Pancreas (tissue), 10 donors: ENCODE measurements at places on chromosomes 12 and 14.

DNA sequence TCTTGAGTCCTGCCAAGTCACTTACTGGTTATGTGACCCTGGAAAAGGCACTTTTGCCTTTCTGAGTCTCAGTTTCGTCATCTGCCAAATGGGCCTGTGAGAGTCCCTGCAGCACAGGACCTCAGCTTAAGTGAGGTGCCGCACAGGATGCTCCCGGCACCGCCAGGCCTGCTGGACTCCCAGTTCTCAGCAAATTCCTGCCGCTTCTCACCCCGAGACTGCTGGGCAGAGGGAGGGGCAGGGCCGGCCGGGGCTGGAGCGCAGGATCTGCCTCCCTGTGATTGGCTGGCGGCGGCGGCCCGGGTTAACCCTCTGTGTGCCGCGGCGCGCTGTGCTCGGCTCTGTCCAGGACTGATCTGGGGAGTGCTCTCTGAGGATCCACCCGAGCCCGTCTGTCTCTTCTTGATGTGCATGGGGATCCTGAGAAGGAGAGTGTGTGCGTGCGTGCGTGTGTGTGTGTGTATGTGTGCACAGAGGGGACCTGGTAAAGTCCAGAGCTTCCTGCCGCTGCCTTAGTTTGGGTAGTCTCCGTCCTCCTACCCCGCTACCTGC, 8.6 kb downstream of the SETD1B start:
- H3K4me1 ChIP-seq: peaks cover 28% of the 10 kb centered on the region
- DNase-seq: peak; percentile 86
- H3K36me3 ChIP-seq: peaks cover 29% of the 10 kb centered on the region
- peak overlapping the region; percentile 51 for H3K4me3 ChIP-seq
- H3K27me3 ChIP-seq: no peaks in the 10 kb centered on the region
- H3K27ac ChIP-seq: peak overlapping the region; percentile 30

DNA sequence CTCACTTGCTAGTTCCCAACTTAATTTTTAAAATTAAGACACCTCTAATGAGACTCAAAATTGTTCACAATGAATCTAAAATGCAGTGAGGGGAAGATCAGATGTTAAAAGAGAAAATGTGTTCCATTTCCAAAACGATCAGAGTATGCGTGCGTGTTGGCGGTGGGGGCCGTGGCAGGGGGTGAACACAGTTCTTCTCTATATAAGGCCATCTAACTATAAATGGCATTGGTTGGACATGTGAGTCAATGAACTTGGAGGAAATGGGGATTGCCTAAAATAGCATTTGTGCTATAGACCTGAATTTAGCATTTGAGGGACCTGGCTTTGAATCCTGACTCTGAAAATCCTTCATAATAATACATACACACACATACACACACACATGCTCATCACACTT, 149.4 kb downstream of the FOXN3 start:
- peaks cover 6% of the 10 kb centered on the region for H3K4me1 ChIP-seq
- H3K27ac ChIP-seq: no peak overlapping the region
- no peak overlapping the region for H3K4me3 ChIP-seq
- H3K27me3 ChIP-seq: no peaks in the 10 kb centered on the region
- H3K36me3 ChIP-seq: no peaks in the 10 kb centered on the region

DNA sequence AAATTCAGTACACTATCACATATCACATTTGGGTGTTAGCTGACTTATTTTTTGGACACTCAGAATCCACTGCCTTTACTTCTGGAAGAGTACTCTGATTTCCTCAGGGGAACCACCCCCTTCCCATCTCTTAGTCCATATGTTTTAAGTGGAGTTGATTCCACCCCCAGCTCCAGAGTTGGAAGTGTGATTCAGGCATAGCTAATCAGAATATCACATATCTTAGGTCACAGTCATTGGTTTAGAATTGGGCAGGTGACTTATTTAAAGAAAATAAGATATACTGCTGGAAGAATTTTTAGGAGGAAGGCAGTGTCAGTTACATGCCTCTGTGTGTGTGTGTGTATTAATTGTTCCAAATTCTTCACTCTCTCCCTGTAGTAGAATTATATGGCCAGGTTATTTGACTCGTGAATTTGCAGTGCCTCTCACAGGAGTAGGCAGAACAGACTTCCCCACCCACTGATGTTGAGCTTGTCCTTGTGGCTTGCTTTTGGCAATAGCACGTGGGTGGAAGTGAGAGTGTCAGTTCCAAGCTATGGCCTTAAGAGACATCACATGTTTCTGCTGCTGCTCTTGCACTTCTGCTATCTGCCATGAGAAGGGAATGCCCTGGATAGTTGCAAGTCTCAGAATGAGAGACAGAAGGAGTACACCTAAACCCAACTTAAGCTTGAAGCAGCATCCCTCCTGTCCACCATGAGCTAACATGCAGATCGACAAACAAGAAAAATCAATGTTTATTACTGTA, 6.4 kb upstream of the GAS2L3 start:
- no peak overlapping the region for H3K4me3 ChIP-seq
- no peaks in the 10 kb centered on the region for H3K36me3 ChIP-seq
- no peaks in the 10 kb centered on the region for H3K27me3 ChIP-seq
- no peaks in the 10 kb centered on the region for H3K4me1 ChIP-seq

DNA sequence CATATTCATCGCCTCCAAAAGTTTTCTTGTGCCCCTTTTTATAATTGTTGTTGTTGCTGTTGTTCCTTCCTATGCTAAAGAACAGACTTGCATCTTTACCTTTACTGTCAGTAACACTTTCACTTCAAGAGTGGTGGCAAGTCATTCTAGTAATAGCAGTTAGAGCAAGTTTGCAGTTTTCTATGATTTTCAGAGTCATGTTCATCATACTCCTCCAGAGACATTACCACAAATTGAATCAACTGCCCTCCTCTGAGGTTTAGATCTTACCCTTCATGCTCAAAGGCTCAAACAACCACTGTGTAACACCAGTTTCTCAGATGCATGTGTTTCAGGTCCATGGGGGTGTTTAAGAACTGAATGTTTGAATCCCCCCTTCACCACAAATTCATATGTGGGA, 763.4 kb downstream of the LRFN5 start:
- H3K4me1 ChIP-seq: no peaks in the 10 kb centered on the region
- H3K27me3 ChIP-seq: no peaks in the 10 kb centered on the region

DNA sequence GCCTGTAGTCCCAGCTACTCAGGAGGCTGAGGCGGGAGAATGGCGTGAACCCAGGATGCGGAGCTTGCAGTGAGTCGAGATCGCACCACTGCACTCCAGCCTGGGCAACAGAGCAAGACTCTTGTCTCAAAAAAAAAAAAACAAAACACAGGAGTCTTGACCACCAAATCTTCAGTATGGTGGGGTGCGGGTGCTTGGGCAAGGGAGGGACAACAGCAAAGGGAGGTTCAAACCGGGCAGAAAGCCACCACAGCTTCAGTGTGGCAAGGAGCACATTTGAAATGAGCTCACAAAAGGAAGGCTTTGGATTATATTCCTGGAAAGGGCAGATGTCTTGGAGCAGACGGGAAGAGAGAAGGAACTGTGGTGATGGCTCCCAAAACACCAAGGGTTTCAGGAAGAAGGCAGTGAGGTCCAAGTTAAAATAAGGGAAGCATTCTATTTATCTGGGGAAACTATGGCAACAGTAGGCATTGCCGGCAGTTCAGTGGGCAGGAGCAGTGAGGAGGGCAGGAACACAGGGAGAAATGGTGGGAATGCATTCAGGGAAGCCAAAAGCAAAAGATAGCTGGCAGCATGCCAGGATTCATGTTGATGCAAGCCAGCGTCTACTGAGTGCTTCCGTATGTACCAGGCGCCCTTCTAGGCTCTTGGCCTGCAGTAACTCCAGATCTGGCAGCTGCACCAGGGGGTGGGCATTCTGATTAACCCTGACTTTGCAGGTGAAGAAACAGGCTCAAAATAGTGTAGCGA, 51.0 kb upstream of the SRSF5 start:
- peaks cover 24% of the 10 kb centered on the region for H3K4me1 ChIP-seq
- no peaks in the 10 kb centered on the region for H3K27me3 ChIP-seq
- peak overlapping the region; percentile 28 for H3K27ac ChIP-seq
- DNase-seq: no peak
- H3K36me3 ChIP-seq: no peaks in the 10 kb centered on the region

- no peak for DNase-seq
- no peak overlapping the region for H3K4me3 ChIP-seq
- H3K4me1 ChIP-seq: no peaks in the 10 kb centered on the region
- no peak overlapping the region for H3K27ac ChIP-seq
These were observed 98.0 kb downstream of the KCNH5 start for GRCh38 chr14:62947301-62947700.

DNA sequence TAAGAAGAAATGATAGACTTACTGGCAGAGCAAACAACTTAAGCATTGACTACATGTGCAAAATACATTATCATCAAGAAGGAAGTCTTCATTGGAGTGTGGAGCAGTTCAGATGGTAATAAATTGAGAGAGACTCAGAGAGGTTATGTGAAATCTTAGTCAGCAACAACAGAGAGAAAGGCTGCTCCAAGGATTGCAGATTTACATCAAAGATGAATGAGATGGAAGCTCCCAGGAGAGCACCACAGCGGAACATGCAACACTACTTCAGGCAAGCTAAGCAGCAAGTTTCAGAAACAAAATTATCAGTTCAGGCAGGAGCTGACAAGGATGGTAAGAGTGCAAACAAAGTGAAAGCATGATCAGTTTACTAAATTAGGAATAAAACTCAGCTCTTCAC, 882.3 kb downstream of the LRFN5 start:
- H3K27me3 ChIP-seq: peaks cover 2% of the 10 kb centered on the region
- H3K4me1 ChIP-seq: no peaks in the 10 kb centered on the region
